ENCODE measurements at places on chromosomes 7 and 10.

DNA sequence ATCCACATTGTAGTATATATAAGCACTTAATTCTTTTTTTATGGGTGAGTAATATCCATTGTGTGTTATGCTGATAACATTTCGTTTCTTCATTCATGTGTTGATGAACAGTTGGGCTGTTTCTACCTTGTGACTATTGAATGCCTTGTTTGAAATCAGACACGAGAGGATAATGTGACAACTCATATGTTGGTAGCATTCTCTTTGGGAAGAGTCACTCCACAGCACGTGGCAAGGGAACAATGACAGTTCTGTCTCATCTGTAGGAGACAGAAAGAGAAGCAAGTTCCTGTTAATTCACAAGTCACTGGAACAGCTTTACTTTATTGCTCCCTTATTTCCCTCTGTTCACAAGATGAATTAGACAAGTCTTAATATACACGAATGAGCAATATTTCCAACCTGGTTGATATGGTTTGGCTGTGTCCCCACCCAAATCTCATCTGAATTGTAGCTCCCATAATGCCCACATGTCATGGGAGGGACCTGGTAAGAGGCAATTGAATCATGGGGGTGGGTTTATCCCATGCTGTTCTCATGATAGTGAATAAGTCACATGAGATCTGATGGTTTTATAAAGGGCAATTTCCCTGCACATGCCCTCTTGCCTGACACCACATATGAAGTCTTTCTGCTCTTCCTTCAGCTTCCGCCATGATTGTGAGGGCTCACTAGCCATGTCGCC lies 125.3 kb downstream of the SEC23IP start:
- DNase-seq = no peak

DNA sequence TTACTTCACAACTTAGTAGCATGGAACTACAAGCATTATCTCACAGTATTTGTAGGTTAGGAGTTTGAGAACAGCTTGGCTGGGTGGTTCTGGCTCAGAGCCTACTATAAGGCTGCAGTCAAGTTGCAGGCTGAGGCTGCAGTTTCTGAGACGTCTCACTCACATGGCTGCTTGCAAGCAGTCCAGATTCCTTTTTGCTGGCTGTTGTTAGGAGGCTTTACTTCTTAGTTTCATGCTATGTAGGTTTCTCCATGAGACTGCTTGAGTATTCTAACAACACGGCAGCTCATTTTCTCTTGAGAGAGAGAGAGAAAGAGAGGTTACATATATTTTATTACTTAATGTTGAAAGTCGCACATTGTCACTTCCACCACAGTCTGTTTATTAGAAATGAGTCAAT lies 1073.9 kb downstream of the NXPH1 start:
- no peak for DNase-seq

DNA sequence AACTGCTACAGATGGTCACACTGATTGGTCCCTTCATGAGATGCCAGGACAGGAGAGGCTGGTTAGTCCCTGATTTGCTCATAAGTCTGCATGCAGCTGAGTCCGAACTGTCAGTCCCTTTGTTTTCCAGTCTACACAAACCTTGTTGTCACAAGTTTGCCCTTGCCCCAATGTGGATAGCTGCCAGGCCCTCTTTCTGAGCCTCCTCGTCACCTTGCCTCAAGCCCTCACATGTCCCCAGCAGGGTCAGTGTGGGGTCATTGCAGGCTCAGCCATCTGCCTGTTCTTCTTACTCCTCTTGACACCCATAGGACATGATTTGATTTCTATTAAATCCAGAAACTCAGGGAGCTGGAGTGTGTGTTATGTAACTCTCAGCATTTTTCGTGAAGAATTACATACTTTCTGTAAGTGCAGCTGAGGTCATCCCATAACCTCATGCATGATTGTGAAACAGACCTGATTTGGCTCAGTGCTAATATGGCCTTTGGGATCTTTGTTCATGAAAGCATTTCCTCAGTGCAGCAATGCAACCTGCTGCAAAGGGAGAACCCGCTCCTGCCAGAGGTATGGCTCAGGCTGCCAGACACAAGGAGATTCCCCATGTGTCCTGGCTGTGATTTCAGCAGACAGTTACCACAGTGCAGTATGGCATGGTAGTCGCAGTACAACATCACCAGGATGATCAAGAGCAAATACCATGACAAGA lies 70.0 kb upstream of the ZMIZ2 start:
- peak; percentile 92 for DNase-seq

DNA sequence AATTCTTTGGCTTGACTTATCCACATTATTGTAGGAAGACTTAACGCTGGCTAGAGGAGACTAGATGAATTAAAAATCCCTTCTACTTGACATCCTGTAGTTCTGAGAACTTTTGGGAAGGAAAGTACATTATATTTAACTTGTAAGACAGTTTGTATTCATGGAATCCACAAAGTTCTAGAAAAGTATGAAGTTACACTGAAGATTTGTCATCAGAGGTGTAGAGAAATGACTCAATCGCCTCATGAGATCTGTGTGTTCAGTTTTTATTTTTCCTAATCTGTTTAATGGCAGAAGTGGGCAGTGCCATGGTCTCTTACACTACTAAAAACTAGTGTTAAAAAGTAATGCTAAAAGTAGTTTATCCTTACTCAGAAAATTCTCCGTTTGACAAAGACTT lies 89.1 kb upstream of the SMIM30 start:
- peak; percentile 46 for DNase-seq

DNA sequence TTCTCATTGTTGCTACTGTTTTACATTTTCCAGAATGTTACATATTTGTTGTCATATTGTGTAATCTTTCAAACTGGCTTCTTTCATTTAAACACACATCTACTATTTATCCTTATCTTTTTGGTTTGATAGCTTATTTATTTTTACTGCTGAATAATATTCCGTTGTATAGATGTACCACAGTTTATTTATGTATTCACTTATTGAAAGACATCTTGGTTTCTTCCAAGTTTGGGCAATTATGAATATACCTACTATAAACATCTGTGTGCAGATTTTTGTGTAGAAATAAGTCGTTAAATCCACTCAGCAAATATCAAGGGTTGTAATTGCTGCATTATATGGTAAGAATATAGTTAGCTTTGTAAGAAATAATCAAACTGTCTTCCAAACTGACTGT lies 669.2 kb downstream of the TNS3 start:
- no peak for DNase-seq

- no peak for DNase-seq
Observed at GRCh38 chr7:70881167-70881847, 250.6 kb upstream of the GALNT17 start.

DNA sequence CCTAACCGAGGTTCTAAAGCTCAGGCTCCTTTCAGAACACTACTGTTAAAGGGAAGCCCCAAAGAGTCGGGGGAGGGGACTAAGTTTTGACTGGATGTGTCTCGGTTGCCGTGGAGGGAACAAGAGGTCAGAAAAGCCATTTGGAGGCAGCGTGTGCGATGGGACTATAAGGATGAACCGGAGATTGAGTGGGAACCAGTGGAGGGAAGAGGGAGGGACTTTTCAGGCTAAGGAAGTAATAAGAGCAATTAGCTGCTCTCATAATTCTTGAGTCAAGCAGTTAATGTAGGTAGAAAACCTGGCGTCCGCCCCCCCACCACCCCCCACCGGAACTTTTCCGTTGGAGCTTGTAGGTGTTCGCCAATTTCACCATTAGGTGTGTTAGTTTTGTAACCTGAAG lies 491 bp upstream of the AKAP9 start:
- DNase-seq = peak; percentile 33

DNA sequence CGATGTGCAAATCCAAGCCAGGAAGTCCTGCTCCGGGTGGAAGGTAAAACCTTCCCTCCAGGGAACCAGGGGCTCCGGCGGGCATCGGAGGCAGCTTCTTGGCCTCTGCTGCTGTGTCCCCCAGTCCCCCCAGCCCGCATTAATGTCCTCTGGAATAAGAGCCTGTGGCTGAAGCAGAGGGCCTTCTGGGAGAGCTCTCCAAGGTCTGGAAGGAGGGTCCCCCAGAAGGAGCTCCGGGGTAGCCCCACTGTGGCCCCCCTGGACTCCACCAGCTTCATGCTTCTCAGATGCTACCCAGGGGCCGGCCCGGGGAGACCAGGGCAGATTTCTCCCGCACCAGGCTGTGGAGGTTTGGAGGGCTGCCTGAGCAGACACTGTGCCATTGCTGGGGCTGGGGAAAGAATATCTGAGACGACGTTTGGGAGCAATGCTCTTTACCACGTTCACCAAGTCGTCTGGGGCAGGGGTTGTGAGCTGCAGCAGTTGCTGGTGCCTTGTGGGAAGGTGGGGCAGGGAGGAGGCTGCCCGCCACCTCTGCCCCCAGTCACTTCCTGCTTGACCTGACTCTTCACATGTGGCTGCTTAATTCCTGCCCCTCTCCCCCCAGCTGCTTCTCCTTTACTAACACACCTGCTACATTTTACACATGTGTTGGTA lies 8.3 kb downstream of the ZNF853 start:
- no peak for DNase-seq

DNA sequence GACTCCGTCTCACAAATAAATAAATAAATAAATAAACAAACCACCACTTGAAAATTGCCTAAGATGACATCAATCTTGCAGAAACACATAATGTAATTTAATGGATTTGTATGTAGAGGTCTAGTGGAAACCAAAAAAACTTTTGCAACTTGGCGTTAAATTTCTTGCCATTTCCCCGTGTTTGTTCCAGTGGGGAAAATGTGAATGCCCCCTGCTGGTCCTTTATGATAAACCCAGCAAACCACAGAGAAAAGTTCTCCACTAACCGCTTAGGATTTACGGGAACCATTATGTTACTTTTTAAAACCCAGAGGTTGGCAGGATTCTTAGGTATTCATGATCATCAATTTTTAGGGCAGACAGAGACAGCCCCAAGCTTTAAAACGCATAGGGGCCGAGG lies 32.5 kb downstream of the LAMB4 start:
- no peak for DNase-seq

GRCh38 chr7:70782796-70783195 lies 349.1 kb upstream of the GALNT17 start:
- no peak for DNase-seq

- peak; percentile 88 for DNase-seq
Observed at GRCh38 chr10:35912615-35913569, 270.8 kb upstream of the FZD8 start.

- no peak for DNase-seq
Observed at GRCh38 chr10:124117511-124117785, 24.1 kb upstream of the CHST15 start.

GRCh38 chr7:123961771-123962170 lies 36.7 kb downstream of the SPAM1 start:
- no peak for DNase-seq

DNA sequence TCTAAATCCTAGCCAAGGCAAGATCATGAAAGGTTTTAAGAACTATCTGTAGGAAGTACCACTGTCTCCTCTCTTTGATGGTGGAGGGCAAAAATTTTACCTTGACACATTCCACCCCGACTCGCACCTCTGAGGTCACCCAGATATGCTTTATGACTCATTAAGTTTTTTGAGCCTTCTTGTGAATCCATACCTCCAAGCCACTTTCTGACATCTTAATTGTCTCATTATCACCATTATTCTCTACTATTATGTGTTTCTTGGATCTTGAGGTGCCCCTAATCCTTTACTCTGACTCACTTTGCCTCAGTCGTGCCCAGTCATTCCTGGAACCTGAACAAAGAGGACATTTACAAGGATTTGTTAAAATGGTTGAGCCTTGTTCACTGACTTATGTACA lies 146.6 kb downstream of the RAPGEF5 start:
- DNase-seq = no peak

DNA sequence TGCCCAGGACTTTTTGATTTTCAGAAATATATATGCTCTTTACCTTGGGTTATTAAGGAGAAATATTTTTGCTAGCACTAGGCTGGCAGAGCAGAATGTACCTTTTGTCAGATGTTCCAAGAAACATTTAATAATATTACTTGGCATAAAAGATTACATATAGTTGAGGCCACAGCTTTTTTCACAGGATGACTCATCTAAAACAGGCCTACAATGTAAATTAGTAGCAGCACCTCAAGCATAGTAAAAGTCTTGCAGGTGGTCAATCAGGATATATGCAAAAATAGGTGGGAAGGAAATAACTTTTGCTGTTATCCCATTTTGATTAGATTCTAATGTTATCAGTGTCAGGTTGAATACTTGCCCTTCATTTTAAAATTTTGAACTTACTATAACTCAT lies 14.9 kb upstream of the ITGB1 start:
- no peak for DNase-seq

GRCh38 chr10:28411648-28412047 lies 108.8 kb upstream of the MPP7 start:
- peak; percentile 37 for DNase-seq

DNA sequence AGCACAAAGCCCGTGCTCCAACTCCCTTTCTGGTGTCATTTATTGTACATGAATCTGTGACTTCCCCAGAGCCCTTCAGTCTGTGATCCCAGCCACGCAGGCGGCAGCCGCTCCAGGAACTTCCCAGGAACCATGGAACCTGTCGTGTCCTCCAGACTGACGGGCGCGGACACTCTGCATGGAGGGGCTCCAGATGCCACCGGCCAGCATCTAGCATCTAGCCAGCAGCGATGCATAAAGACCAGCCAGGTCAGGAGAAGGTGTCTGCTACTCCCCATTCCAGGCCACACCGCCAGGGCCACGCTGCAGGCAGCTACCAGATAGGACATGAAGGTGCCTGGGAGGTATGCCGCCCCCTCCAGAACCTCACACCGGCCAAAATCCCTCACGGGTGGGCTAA lies 77.4 kb downstream of the PRKAG2 start:
- DNase-seq = no peak
